OCI-M1 (cell line): ENCODE measurements at places on chromosomes 5 and 9.

GRCh38 chr5:142618130-142618523, 67.8 kb downstream of the FGF1 start:
- DNase-seq: no peak

DNA sequence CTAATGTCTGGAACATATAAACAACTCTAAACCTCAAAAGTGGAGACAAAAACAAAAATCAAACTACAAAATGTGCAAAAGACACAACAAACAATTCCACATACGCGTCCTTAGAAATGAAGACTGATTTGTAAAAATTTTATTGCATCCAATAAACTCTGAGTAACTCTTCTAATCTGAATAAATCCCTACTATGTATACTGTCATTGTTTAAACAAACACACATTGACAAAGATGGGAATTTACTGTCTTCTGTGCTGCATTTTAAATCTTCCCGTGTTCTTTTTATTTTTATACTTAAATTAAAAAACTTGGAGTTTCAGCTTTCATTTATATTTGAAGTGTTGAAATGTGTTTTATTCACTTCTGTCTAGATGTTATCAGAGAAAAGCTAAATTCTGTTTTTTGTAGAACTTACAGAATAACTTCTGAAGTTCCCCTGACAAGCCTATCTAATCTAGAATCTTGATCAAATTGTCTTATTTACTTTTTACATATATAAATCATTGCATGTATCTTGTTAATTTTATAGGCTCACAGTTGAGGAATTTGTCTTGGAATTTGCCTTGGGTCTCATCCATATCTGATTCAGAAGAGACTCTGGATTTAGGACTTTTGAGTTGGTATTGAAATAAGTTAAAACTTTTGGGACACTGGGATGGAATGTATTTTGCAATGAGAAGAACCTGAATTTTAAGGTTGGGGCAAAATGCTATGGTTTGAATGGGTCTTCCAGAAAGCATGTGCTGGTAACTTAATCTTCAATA, 2064.4 kb upstream of the C9orf72 start:
- DNase-seq: no peak

GRCh38 chr5:72555871-72556270, 48.7 kb upstream of the ZNF366 start:
- no peak for DNase-seq

GRCh38 chr5:157109744-157110143, 900 bp upstream of the HAVCR2 start:
- DNase-seq: peak; percentile 68

DNA sequence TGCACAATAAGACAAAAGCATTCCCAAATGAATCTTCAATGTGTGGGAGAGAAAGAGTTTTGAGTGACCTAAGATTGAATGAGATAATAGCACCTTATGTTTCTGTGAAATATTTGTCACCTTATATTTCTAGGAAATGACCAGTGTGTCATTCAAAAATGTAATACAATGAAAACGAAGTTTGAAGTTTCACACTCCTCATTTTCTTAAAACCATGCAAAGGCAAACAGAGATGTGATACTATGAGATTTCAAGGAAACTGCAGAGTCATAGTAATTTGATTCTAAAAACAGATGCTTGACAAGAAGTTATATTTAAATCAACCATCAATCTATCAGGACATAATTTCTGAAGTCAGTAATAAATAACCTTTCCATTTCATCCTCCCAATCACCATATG, 13.6 kb upstream of the ABCA1 start:
- no peak for DNase-seq
